ENCODE measurements at places on chromosomes 5 and 9.

- DNase-seq = no peak
Measured at GRCh38 chr5:54090495-54091120, 219.8 kb downstream of the ARL15 start.

- no peak for DNase-seq
Measured at GRCh38 chr5:169592937-169593650, 9.5 kb downstream of the SPDL1 start.

GRCh38 chr5:66757834-66758371 is 161.7 kb downstream of the MAST4 start:
- no peak for DNase-seq

DNA sequence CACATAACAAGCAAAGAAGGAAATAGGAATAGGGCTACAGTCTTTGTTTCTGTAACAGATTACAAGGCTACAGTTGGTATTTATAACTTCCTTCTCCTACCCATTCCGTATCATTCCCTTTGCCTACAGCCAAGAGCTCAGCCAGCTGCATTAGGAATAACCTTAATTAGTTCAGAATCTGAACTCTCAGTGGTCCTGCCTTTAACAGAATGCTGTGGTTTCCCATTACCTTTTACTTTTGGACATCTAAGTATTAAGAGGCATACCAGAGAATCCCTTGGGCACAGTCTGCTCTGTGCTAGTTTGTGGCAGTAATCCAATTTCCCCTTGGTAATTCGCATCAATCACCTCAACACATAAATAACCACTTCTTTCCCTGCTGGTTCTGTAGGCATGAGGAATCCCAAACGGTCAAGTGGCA is 44.2 kb downstream of the PKD2L2 start:
- no peak for DNase-seq

GRCh38 chr5:53311681-53312080 is 168.7 kb upstream of the FST start:
- no peak for DNase-seq

DNA sequence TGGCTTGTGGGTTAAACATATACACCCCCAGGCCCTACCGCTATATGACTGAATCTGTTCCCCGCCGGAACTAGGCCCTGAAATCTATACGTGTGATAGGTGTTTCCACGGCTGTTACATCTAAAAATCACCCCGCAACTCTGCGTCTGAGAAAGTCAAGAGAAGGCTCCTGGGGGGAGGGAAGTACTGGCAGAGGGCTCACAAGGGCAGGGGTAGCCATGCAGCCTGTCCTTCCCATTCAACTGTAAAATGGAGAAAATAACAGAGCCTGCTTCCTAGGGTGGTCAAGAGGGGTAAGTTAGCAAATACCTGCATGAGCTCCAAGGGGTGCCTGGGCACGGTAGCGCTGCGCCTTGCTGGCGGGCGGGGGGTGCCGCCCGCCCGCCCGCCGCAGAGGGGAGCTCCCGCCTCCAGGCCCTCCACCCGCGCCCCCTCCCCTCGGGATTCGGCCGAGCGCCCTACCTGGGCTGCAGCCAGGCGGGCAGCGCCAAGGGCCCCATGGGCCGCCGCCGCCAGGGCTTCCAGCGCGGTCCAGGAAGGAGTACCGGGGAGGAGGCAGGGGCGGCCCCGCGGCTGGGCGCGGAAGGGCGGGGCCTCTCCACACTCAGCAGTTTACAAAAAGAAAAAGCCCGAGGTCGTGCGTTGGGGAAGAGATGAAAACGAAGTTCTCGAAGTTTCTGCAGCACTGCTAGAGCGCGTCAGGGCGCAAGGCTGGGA is at the start of gene HACD4:
HACD4 (minus strand) TSS at position 550 of the 717 bp plus-strand sequence; CDS start at position 500, 50 bp downstream.
- no peak for DNase-seq

- DNase-seq = no peak
Measured at GRCh38 chr9:93132287-93132927, 1.6 kb downstream of the NINJ1 start.

DNA sequence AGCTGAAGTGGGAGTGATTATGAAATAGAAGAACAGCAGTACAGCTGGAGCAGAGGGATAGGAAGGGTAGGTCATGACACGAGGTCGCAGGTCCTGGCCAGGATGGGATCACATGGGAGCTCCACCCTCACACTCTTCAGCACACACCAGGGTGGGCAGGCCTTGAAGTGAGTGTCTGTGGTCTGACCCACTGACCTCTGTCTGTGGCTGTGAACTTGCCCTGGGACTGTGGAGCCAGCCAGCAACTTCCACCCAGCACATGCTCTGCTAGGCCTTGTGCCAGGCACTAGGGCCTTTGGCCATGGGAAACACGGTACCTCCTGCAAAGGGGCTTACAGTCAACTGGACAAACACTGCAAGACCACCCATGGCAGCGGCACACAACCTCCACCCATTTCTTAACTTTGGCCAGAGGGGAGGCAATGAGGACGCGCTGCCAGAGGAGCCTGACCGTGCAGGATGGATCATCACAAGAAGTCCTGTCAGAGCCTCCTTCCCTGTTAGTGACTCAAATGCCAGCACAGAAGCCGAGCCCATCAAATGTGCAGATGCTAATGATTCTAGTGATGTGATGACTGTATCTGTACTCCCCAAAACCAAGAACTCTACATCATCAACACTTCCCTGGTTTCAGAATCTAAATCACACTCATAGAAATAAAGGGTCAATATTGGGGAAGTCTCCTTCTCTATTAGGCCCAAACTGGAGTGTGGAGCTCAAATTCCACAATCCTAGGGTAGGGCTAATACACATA is 113.6 kb downstream of the DPYSL3 start:
- DNase-seq = no peak

GRCh38 chr9:35933550-35934067 is 24.3 kb downstream of the SPAAR start:
- DNase-seq = no peak
